NCI-H146 (cell line): ENCODE measurements at places on chromosomes 2 and 18.

GRCh38 chr2:152022090-152022489 lies 76.8 kb downstream of the CACNB4 start:
- DNase-seq = no peak

DNA sequence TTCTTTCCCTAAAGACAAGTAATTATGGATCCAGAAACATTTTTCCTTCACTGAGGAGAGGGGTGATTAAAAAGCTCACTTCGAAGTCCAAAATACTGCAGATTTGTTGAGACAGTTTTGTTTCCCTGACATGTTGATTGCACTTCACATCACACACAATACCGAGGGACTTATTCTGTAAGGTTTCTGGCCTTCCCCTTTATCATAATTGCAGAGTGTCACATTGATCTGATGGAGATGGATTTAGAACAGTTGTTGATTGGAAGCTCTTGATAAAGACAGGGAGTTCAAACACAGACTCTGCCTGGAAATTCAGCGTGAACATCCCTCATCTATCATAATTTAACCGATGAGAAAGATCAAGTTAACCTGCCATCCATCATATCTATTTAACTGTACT lies 163.6 kb downstream of the PTPRM start:
- no peak for DNase-seq

GRCh38 chr2:64876137-64876647 lies 113.0 kb upstream of the SLC1A4 start:
- DNase-seq = peak; percentile 63

GRCh38 chr2:10398496-10398895 lies 49.6 kb downstream of the ODC1 start:
- no peak for DNase-seq

DNA sequence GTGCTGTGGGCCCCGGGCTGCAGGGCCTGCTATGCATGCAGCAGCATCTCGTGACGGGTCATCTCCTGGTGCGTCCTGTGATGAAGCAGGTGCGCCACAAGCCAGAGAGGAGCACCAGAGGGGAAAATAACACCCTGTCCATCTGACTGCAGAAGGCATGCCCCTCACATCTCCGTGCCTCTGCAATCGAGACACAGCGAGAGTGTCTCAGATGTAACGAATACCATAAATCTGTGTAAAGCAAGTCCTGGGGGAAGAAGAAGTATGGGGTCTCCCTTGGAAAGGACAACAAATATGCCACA lies 137.5 kb downstream of the PTGR3 start:
- DNase-seq = peak; percentile 69

- DNase-seq = no peak
These were observed 1606.3 kb downstream of the SUCLG1 start for GRCh38 chr2:82852787-82853186.

DNA sequence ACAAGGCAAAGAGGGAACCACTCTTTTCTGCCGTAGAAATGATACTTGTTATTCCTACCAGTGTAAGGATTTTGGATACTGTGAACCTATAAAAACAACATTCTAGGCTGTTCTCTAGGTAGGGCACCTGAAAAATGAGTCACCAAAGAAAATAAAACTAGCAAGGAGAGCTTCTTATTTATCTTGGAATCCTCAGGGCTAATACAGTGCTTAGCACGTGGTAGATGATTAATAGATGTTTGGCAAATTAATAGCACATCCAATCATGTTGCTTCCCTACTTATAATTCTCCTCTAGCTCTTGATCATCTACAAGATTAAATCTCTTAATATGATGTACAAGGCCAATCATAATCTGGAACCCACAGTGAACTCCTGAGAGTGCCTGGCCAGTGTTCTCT lies 73.1 kb downstream of the AAK1 start:
- no peak for DNase-seq

DNA sequence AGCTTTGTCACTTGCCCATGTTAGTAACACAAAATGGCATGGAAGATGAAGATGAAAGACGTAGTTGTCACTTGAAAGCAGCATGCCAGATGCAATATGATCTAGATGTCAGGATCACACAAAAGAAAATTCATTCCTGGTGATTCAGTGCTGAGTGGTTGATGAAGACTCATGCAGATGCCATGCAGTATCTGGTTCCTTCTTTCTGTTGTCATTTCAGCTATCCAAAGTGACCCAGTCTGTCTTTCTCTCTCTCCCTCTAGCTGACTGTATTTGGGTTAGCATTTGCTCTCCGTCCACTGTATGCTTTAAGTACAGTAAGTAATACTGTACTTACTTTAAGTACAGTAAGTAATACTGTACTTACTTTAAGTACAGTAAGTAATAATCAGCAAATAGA lies 50.4 kb downstream of the TTN start:
- DNase-seq = no peak

DNA sequence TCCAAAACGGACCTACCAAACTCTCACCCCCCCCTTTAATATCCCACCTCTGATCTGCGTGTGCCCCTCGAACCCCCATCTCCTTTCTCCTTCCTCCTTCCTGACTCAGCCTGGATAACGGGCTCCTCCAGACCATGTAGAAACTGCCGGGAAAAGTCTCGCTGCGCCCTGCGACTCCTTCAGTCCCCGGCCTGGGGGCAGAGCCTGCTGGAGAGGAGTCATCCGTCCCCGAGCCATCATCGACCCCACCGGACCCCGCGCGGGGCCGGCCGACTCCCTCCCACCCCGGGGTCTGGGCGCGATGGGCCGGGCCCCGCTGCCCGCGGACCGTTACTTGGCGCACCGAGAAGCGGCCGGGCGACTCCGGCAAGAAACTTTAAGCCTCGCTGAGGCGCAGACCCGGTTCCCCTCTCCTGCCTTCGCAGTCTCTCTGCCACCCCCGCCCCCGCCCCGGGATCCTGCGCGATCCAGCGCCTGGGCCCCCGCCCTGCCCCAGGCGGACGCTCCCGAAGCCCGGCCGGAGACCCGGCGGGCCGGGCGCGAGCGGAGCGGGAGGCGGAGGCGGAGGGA lies 3.4 kb downstream of the ZEB2 start:
- DNase-seq = no peak

GRCh38 chr2:200484934-200485333 lies 24.9 kb downstream of the KCTD18 start:
- no peak for DNase-seq

DNA sequence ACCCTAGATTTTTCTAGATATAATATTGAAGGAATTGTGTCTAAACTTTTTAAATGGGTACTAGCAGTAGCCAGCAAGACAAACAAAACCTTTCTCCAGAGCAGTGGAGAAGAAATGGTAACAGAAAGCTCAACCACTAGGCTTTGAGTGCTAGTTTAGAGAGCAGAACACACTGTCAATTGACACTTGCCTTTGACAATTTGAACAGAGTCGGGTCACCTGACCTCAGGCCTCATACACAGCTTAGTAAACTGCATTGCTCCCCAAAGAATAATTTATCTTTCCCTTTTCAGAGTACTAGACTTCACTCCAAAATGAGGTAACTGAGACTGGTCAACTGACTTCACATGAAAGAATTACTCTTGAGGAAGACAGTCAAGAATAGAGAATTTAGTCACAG lies 48.6 kb downstream of the FIGN start:
- DNase-seq = no peak

GRCh38 chr18:21362831-21363230 lies 120.8 kb downstream of the GREB1L start:
- peak; percentile 77 for DNase-seq

DNA sequence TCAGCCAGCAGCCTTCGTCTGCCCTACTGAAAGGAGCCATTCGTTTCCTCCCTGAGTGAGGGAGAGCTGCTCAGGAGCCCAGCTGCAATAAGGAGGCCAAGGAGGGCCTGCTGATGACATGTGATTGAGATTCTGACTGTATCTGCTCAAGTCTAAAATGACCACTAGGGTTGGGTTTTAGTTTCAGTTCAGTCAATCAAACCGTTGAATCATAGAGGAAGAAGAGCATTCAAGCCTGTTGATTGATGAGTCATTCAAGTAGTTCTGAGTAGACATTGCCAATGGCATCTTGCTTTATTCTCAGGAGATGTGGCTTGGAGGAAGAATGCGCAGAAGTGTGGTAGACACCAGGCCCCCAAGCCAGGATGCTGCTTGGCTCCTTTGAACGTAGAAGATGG lies 19.9 kb upstream of the BCL2L11 start:
- DNase-seq = no peak

DNA sequence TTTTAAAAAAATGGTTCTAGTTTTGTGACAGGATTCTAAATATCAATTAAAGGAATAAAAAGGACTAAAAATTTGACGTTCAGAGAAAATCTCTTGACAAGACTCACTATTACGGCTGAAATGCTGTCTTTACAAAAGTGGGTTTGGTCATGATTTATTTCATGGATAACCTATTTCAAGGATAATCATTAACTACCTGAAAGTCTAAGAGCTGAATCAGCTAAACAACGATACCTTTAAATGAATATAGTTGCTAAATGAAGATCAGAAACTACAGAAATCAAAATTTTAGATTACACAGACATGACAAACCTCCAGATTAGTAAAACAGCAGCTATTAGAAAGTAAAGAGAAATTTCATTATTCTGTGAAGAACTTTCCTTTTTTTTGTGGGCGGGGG lies 35.7 kb downstream of the RTTN start:
- DNase-seq = no peak

GRCh38 chr2:17940091-17940630 lies 61.7 kb downstream of the KCNS3 start:
- DNase-seq = no peak

DNA sequence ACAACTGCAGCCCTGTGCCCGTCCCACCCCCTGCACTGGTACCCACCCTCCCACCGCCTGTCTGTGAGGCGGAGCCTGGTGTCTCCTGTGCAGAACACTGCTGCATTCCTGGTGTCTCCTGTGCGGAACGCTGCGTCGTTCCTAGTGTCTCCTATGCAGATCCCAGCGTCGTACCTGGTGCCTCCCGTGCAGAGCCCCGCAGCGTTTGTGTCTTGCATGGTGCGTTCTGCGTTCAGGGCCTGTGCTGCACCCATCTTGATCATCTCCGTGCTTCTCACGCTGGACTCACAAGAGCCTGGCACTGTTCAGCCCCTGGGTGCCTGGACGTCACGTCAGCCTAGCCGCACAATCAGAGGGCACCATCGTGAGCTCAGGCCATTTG lies 248.6 kb upstream of the SALL3 start:
- DNase-seq = no peak

DNA sequence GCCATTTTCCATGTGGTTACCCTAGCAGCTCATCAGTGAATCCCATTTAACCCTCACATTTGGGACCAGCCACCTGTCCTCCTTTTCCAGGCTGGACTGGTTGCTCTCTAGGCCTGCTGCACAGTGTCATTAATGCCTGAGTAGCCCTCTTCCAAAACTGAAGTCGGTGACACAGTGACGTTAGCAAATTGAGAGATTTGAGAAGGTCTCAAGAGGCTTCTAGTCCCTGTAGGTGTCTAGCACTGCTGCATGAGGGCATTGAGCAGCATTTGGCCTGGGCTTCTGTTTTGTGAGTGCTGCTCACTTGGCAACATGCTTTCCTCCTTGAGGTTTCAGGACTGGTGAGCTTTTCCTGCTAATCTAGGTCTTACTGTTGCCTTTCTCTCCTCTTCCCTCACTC lies 36.7 kb downstream of the PKP4 start:
- no peak for DNase-seq

GRCh38 chr18:37533647-37534584 lies 31.7 kb downstream of the CELF4 start:
- DNase-seq = no peak

DNA sequence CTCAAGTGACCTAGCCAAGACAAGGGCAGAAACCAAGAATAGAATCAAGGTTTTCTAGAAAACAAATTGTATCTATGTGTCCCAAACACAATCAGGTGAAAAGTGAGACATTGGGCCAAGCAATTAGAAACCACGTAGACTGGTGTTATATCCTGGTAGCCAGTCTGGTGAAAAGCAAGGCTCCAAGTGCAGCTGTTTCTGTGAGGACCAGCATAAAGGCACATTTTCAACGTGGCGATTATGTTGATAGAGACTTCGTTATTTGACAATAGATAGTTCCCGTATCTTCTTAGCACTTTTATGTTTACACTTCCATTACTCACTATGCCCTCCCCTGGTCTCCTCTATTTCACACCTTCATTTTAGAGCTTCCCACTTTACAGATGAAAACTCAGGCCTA lies 103.2 kb upstream of the ZFP36L2 start:
- no peak for DNase-seq

DNA sequence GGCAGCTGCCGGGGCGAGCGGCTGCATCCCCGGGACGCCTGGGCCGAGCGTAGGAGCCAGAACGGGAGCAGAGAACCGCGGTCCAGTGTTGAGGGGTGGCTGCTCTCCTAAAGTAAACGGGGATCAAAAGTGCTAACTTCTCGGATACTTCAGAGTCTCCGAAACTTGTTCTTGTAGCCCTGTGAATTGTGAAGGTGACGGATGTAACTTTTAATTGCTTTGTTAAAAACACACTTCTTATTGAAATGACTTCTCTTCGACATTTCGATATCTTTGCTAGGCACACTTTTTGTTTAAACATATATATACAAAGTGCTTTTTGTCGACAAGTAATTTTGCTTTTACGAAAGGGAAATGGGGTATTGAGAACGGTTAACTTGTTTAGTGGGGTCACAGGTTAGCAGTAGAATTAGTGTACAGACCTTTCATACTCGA lies 540 bp downstream of the ATP9B start:
- peak; percentile 52 for DNase-seq

DNA sequence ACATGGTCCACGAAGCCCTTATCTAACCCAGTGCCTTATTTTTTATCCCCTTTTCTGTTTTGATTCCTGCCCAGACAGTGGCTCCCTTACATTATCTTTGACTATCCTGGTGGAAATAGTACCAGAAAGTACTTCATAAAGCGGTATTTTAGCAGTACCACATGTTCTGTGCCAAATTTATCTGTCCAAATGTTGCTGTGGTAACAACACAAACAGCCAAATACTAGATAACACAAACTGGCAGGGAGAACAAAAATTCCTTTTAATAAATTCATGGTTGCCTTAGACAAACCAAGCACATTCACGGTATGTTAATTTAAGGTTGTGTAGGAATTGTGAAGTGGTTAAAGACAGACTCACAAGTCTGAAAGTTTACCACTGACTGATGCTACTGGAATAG lies 187.9 kb upstream of the LHCGR start:
- no peak for DNase-seq

DNA sequence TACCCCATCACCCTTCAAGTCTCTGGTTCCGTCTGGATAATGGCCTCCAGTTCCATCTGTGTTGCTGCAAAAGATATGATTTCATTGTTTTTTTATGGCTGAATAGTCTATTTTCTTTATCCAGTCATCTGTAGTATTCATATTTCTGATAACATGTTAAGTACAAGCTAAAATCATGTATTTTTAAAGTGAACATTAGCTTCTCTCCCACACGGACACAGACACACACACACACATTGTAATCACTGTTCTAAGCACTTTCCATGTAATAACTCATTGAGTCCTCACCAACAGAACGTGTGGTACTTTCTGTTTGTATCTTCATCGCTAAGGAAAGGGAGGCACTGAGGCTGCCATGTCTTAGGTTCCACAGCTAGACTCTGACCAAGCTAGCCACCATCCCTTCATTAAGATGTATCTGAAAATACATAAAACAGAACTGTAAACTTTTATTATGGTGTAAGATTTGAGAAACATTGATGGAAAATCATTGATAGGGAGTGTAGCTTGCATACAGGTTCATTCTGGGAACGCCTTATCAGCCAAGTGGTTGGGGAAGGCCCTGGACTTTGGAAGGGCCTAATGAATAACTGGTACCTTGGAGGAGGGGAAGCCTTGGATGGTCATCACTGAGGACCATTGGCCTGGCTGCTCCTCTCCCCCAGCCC lies 8.1 kb downstream of the NCK2 start:
- no peak for DNase-seq
